Frontal cortex (tissue), 4 donors: ENCODE measurements at places on chromosomes 5 and 9.

DNA sequence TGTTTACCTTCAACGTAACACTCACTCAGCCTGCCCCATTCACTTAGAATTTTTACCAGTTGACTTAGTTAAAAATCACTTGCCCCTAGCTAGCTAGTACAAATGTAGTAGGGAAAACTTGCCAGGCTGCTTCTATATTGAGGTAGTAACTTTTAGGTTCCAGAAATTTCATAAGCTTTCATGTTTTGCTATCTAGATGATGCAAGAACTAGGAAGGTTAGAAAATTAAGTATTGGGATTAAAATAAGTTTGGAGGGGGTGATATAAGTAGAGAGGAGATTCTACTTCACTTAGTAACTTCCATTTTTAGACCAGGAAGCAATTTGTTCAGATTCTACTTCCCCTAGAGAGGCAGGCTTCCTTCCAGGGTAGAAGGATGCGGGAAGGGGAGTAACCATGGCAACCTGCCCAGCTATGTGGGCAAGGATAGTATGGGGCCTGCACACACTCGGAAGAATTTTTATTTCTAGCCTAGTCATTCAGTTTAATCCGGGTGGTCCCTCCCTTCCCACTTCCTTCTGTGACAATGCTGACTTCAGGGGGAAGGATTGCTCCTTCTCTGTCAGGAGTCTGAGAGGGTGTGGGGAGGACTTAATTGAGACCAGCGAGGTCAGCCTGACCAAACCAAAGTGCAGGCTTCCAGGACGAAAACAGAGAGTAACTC lies 4.2 kb downstream of the DAB2 start:
- no peak for DNase-seq

DNA sequence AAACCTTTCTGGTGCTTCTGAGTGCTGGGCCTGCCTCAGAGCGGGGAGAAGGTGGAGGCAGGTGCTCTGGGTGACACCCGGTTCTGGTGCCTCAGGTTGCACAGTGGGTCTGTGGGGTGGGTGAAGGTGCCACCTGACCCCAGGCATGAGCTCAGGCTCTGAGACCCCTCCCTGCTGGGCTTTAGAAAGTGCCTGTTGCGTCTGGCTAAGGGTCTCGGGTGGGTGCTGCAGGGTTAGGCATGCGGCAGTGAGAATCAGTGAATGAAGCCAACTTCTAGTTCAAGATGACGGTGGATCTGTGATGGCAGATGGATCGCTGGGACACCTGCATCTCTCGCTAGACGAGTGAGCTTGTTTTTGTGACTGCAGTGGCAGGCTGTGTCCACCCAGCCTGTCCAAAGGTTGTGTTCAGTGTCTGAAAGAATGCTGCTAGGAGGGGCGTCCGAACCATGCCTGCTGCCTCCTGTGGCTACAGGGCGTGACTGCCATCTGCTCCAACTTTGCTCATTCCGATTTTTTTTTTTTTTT lies 5.0 kb downstream of the SQSTM1 start:
- no peak for DNase-seq

GRCh38 chr5:91816681-91817080 lies 433.6 kb upstream of the ARRDC3 start:
- DNase-seq, result no peak

- no peak for DNase-seq
These were observed 136.7 kb downstream of the BOD1 start for GRCh38 chr5:173479711-173480110.

DNA sequence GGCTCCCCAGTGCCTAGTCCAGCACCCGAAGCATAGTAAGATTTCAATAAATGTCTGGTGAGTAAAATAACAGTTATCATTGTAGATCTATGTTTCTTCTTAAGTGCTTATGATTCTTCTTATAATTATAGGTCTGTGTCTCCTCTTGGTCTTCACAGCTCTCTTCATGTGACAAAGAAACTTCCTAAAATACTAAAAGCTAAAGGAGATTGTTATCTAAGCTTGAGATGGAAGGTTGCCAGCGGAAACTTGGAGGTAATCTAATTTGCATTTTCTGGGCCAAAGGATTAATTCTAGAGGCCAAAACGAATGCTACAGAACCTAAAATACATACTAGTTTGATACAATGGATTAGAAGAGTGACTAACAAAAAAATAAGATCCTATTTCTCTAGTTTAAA lies 13.6 kb upstream of the ARHGAP26 start:
- no peak for DNase-seq

GRCh38 chr9:27362447-27363210 lies 65.7 kb upstream of the EQTN start:
- no peak for DNase-seq

DNA sequence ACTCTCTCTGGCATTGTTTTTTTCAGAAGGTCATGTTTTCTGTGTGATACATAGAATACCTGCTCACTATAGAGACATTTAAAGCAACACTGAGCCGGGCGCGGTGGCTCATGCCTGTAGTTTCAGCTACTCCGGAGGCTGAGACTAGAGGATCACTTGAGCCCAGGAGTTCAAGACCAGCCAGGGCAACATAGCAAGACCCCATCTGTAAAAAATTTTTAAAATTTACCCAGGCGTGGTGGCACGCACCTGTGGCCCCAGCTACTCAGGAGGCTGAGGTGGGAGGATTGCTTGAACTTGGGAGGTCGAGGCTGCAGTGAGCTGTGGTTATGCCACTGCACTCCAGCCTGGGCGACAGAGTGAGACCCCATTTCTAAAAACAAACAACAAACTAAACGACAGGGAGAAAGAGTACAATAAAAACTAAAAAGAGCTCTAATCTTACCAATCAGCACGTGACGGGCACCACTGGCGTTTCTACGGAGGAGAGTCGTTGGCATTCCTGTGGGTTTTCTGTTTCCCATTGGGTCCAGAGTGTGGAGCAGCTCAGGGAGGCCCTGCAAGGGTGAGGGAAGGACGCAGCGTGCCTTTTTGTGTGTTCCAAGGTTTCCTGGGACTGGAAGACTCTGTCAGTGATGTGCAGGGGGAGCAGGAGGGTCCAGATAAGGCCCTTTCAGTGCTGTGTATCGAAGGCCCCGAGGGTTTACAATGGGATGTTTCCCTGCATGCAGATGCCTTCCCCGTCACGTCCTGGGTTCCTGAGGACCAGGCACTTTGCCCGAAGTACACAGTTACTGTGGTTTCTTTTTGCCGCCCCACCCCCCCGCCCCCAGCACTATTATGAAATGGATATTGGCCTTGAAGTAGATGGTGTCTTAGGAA lies 7.2 kb upstream of the RNU6ATAC start:
- DNase-seq, result no peak

DNA sequence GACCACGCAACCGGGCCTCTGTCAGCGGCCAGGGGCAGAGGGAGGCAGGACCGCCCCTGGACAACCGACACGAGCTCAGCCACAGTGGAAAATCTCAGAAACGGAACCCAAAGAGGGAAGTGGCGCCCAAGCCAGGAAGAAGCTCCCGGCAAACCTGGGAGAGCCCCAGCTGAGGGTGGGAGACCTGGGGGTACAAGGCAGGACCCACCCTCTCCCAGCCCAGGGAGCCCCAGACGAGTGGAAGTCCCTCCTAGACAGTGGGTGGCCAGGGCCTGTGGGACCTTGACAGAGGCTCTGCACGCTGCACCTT lies 3.0 kb downstream of the SLC12A7 start:
- DNase-seq, result no peak

GRCh38 chr5:96463091-96463490 lies 30.0 kb upstream of the PCSK1 start:
- DNase-seq, result no peak

GRCh38 chr5:36526537-36526936 lies 79.9 kb upstream of the SLC1A3 start:
- no peak for DNase-seq

GRCh38 chr5:17817990-17818389 lies 183.7 kb downstream of the TAF11L14 start:
- DNase-seq, result no peak

DNA sequence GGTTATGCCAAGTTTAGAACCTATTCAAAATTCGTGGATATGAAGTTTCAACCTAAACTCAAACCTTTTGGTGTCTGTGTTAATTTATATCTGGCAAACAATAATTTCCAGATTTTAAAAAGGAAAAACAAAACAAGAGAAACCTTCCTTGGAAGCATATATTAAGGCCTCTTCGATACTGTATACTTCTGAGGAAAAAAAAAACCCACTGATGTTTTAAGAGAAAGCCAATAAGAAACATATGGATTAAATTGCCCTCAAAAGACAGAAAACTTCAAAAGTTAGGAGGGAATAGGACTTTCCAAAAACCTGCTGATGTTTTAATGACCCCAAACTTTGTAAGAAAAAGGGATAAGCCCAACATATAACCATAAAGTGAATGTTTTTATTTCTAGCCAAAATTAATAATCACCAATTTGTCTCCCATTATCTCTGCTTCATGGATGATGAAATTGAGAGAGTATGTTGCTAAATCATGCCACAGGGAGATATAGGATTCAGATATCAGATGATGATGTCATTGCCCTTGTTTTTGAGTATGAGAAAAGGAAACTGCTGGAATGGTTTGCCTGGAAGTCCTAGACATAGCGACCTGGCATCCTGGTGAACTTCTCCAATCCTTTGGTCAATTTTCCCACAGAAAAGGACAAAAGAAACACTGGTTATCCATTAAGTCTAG lies 423.9 kb downstream of the DMRT2 start:
- DNase-seq, result no peak

DNA sequence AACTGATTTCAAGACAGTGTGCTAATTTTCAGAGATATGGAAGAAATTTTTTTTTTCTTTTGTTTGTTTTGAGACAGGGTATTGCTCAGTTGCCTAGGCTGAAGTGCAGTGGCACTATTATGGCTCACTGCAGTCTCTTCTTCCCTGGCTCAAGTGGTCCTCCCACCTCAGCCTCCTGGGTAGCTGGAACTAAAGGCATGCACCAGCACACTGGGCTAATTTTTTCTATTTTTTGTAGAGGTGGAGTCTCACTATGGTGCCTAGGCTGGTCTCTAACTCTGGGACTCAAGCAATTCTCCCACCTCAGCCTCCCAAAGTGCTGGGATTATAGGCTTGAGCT lies 9.9 kb upstream of the TEX48 start:
- DNase-seq, result no peak

DNA sequence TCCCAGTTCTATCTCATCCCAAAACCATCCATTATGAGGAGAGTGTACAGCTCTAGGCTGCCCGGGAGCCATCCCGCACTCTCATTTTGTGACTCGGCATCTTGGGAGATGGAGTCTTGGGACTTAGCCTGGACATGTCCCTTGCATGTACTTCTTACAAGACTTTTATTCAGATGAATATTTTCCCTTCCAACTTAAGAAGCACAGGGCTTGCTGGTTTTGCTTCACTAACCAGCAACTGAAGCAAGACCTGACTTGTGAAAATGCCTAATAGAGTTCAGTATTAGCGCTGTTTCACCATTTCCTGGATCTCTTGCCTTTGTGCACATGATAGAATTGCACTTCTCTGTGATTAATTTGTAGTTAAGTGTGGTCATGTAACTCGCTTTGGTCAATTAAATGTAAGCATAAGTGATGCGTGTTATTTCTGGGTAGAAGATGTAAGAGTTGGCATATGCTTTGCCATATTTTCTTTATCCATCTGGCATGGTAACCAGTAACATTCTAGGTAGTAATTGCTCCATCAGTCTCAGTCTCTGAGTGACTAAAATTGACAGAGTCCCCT lies 55.8 kb downstream of the PDCD1LG2 start:
- DNase-seq, result no peak

GRCh38 chr9:6715755-6716643 lies 41.8 kb upstream of the KDM4C start:
- DNase-seq, result peak; percentile 41

GRCh38 chr5:170903075-170903474 lies 41.3 kb downstream of the RANBP17 start:
- DNase-seq, result no peak

DNA sequence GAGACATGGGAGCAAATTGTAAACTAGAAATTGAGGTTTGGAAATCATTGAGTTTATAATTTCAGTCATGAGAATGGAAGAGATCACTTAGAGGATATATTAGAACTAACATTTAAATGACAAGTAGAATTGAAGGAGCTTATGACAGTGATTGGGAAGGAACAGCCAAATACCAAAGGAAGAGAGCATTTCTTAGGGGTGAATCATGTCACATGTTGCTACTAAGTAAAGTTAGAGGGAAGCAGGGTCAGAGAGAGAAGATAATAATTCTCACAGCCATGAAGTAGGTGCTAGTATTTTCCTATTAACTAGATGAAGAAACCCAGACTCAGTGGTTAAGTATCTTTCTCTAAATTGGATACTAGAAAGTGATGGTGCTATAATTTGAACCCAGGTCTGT lies 59.3 kb downstream of the COMMD10 start:
- no peak for DNase-seq

DNA sequence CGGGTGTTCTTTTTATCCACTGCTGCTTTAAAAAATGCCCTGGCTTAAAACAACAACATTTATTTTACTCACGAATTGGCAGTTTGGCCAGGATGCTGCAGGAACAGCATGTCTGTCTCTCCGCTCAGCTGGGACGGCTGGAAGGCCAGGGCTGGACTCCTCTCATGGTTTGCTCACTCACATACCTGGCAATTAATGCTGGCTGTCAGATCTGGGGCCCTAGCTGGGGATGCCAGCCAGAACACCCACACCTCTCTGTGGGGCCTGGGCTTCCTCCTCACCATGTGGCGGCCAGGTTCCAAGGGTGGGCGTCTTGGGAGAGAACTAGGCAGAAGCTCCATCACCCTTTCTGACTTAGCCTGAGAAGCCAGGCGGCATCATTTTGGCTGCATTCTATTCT lies 189.1 kb upstream of the IL12B start:
- DNase-seq, result no peak

DNA sequence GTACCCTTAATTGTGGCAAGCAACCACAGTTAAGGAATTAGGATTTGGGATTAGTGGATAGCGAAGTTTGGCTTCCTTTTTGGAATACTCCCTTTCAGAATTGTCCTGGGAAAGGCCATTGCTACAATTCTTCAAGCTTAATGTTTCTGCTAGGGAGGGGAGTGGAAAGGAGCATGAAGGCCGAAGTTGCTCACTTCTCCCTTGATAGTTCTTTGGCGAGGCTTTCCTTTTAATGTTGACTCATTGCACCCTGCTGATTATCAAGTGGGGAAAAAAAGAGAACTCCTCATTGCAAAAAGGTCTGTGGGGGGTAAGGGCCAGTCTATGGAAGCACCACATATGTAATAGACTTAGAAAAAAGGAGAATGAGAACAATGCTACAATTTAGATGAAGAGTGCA lies 30.7 kb downstream of the GRIN3A start:
- no peak for DNase-seq
